ENCODE measurements at places on chromosomes 2 and 18.

DNA sequence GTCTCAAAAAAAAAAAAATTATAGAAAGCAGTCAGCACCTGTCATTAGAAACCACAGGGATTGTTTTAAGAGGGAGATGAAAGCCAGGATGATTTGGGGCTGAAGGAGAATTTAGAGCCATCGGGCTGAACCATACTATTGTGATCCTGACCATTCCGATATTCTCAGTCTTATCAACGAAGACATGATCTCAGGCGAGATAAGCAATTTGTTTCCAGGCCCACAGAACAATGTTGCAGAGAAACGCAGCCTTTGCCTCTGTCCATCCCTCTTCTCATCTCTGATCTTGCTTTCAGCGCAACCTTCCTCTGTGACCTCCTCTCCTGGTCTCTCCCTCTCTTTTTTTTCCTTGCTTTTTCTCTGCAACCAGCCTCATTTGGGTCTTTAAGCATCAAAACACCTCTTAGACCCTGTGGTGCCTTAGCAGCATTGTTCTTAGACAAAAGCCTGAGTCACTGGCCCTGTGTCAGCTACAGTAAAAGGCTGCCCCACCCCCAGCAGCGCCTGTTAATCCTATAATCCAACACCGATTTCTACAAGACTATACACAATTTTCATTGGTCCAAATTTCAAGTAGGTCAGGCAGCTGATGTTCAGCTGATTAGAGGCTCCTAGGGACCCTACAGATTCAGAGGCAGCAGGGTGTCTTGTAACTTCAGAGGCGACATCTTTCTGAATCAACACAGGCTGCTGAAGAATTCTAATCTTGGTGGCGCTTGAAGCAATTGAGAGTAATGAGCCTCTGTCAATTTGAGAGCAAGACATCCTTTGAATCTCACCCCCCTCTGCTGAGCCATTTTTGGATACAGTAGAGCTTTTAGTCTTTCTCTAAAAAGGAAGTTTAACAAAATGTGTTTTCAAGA lies 206.0 kb downstream of the NCK2 start:
- DNase-seq, result no peak

GRCh38 chr2:226721541-226721940 lies 78.1 kb downstream of the IRS1 start:
- DNase-seq, result peak; percentile 65

DNA sequence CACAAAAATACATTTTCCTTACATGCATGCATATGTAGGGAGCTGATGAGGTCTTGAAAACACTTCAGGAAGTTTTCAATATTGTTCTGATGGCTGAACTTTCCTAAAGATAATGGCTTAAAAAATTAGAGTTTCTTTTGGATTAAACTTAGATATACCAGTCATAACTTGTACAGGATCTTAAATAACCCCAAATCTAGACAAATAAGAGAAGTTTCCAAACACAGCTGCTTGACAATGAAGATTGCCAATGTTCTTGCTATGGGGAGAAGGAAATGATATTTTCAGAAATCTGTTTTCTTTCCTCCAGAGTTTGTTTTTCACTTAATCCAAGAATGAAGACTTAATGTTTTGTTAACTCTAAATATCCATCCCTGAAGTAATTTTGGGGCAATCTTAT lies 54.6 kb upstream of the SPTBN1 start:
- no peak for DNase-seq

GRCh38 chr2:161919873-161920272 lies 154.1 kb downstream of the DPP4 start:
- DNase-seq, result no peak

- peak; percentile 13 for DNase-seq
Measured at GRCh38 chr2:232523682-232524597, 2.0 kb upstream of the CHRND start.

DNA sequence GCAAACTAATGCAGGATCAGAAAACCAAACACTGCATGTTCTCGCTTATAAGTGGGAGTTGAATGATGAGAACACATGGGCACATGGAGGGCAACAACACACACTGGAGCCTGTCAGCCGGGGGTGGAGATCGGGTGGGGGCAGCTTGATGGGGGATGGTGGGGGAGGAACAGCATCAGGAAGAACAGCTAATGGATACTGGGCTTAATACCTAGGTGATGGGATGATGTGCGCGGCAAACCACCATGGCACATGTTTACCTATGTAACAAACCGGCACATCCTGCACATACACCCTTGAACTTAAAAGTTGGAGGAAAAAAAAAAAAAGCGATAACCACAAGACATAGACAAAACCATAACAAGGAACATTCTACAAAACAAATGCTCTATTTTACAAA lies 10.4 kb downstream of the CHMP3 start:
- no peak for DNase-seq

DNA sequence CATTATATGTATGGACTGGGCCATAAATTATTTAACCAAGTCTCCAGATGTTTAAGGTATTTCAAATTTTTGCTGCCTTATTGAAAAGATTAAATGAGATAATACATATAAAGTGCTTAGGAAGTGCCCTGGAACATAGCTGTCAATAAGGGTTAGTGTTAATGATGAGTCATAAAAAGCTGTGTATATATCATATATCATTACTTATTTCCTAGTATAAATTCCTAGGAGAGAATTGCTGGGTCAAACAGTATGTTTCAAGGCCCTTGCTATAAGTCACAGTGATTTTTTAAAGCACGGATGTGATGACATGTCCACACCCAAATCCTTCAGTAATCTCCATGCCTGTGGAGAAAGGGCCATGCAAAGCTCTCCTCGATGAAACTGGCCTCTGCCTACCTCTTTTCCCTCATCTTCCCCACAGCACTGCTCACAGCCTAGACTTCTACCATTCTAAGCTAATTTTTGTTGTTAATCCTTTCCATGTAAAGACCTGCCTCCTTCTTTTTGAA lies 8.5 kb downstream of the ZNF2 start:
- no peak for DNase-seq

- DNase-seq, result no peak
Measured at GRCh38 chr2:125797192-125797591, 858.8 kb upstream of the GYPC start.

DNA sequence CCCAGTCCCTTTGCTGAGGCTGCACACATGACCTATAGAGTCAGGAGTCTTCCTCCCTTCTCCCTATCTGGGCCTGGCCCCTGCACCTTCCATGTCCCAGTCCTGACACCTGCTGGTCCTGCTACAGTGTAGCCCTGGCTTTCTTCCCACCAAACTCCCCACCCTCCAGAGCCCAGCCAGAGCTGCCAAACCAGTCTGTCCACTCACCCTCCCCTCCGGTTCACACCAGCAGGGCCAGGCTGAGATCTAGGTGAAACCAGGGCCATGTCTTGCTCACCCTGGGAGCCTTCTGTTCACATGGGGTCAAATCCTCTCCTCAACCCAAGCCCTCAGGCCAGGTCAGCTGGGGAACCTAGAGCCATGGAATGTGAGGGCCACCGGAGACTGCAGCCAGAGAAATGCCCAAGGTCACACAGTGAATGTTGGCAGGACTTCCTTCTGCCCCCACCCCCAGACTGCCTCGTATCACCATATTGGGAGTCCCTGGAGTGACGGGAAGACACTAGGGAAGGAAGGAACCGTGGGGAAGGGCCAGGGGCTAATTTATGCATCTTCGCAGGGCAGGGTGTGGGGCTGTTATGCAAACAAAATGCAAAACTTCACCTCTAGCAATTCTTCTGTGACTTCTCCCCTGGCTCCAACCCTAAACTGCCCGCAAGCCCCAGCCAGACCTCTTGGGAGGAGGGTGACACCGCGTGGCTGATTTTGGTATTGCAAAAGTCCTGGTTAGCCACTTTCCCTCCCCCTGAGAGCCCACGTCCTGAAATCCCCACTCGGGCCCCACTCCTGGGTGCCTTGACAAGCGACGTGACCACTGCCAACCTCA lies 14.6 kb downstream of the TNS1 start:
- DNase-seq, result peak; percentile 73

GRCh38 chr2:33788044-33788443 lies 188.9 kb upstream of the FAM98A start:
- DNase-seq, result peak; percentile 44

DNA sequence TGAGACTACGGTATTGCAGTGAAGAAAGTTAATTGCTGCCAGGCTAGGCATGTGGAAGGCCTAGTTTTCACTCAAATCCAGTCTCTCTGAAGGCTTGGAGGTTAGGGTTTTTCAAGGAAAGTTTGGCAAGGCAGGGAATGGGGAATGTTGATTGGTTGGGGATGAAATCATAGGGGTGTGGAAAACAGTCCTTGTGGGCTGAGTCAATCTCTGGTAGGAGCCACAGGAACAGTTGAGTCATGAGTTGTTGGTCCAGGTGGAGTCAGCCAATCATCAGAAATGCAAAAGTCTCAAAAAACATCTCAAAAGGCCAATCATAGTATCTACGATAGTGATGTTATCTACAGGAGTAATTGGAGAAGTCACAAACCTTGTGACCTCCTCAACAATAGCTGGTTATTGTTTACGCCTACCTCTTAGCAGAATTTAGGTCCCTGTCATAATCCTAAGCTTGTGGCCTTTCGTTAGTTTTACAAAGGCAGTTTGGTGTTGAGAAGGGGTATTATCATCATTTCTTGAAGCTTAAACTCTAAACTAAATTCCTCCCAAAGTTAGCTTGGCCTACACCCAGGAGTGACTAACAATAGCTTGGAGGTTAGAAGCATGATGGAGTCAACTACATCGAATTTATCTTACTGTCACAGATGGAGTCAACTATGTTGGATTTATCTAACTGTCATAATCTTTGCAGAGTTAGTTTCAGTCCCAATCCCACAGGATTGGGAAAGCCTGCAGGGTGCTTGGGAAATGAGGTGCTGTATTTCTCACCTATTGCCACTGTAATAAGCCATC lies 33.7 kb upstream of the APCDD1 start:
- DNase-seq, result peak; percentile 78

GRCh38 chr2:27241761-27242613 lies 20.9 kb downstream of the SLC30A3 start:
- DNase-seq, result no peak

GRCh38 chr2:198100346-198100745 lies 296.0 kb downstream of the PLCL1 start:
- DNase-seq, result peak; percentile 26

GRCh38 chr2:115572746-115573145 lies 1130.3 kb downstream of the DPP10 start:
- no peak for DNase-seq

- peak; percentile 34 for DNase-seq
Measured at GRCh38 chr2:205686056-205686782, 3.9 kb downstream of the NRP2 start.

DNA sequence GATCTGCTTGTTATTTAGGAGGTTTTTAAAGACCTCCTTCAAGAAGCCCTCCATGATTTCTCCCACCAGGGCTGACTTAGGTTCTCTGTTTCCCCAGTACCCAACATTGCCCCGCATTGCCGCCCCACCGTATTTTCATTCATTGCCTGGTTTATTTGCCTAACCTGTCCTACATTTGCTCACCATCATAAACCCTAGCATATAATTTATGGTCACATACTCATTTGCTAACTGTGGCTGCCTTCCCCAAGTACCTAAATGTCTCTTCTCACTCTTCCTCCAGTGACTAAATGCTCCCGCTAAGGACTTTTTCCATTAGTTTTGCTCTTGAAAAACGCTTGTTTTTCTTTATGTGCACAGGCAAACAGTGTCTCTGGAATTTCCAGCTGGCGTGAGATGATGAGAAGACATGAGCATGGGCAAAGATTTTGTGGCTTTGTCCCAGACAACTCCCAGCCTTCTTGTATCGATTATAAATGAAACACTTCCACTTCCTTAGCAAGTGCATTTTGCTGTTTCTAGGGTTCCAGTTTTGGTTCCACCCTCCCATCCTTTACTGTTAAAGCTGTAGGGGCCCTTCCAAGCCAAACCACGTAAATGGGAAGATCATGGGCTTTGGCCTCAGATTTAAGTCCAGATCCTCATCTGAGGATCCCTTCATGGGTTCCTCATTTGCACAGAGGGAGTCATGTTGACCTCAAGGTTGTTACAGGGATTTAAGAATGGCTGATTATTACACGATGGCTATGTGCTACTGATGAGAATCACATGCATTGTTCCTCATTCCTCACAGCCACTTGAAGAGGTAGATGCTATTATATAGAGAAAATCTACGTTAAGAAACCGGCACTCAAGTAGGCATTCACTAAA lies 21.0 kb upstream of the ARMC9 start:
- peak; percentile 75 for DNase-seq

- DNase-seq, result no peak
Measured at GRCh38 chr2:197601726-197602125, 73.7 kb downstream of the RFTN2 start.

- peak; percentile 11 for DNase-seq
Measured at GRCh38 chr2:1856922-1857321, 112.6 kb upstream of the PXDN start.

DNA sequence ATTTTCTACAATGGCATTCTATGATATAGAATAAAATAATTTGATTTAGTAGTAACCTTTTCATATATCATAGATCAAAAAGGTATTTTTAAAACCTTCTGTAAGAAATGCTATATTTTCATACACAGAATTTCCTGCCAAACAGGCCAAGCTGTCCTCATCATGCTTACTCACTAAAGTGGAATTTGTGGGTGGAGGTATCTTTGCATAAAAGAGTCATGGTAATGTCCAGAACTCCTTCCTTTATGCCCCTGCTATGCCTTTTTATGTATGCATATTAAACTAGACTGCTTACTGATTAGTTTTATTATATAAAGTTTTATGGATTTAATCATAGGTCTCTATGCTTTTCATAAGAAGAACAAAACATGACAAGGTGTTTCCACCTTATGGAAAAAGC lies 27.5 kb upstream of the MARCHF7 start:
- DNase-seq, result peak; percentile 39

DNA sequence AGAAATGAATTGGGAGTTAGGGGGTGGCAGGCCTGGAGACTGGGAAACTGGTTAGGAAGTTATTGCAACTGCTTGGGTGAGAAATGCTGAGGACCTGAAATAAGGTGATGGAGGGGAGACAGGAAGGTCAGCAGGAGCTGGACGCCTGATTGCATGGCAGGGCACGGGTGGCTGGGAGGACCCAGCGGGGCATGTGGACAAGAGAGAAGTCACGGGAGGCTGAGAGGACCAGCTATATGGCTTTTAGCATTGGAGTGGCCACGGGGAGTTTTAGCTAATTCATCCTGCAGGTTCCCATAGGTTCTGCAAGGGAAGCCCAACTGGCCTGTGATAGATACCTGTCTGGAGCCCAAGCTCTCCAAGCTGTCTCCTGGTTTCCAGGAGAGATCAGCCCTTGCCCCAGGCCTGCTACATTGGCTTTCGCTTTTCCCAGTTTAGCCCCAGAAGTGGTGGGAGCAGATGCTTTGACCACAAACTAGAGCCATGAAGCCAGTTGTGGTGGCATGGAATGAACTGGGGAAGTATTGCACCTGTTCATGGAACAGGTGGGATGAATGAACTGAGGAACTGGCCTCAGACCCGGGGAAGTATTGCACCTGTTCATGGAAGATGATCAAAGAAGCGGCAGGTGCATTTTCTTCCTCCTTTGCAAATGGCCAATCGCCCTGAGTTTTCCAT lies 93.6 kb upstream of the TAF1B start:
- no peak for DNase-seq

DNA sequence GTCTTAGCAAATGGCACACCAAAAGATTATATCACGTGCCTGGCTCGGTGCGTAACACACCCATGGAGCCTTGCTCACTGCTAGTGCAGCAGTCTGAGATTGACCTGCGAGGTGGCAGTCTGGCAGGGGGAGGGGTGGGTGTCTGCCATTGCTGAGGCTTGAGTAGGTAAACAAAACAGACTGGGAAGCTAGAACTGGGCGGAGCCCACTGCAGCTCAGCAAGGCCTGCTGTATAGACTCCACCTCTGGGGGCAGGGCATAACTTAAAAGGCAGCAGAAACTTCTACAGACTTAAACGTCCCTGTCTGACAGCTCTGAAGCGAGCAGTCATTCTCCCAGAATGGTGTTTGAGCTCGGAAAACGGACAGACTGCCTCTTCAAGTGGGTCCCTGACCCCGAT lies 55.9 kb upstream of the FSHR start:
- DNase-seq, result no peak

All from AG10803 (cell line).